ENCODE measurements at places on chromosomes 1 and 21.

DNA sequence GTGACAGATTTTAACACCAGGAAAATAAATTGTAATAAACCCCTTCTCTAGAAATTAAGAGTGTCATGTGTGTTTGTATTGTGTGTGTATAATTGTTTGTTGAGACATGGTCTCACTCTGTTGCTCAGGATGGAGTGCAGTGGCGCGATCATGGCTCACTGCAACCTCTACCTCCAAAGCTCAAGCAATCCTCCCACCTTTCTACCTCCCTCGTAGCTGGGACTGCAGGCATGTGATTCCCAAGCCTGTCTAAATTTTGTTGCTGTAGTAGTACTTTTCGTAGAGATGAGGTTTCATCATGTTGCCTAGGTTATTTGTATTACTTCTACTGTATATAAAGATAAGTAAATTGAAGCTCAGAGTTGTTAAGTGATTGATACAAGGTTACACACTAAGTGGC lies 68.5 kb upstream of the RAVER2 start:
- no peak for DNase-seq

- no peak for DNase-seq
These were observed 175.4 kb downstream of the ZBTB18 start for GRCh38 chr1:244226435-244226834.

GRCh38 chr1:172425339-172425738 lies 4.9 kb downstream of the C1orf105 start:
- no peak for DNase-seq

DNA sequence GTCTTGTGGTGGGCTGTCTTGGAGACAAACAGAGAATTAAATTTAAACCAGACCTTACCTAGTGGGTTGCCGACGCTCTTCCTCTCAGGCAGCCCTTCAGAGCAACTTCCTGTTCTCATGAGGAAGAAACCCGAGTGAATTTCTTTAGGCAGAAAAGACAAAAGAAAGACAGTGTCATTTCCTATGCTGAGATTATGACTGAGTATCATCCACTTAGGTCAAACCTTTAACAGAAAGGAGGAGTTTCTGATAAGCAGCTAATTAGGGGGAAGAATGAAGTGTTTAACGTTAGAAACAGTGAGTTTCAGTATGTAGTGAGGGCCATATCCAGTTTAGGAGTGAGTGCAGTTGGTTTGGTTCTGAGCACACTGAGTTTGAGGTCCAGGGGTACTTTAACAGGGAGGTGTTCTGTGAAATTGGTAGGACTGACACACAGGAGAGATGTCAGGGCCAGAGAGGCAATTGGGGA lies 38.7 kb downstream of the FASLG start:
- no peak for DNase-seq

DNA sequence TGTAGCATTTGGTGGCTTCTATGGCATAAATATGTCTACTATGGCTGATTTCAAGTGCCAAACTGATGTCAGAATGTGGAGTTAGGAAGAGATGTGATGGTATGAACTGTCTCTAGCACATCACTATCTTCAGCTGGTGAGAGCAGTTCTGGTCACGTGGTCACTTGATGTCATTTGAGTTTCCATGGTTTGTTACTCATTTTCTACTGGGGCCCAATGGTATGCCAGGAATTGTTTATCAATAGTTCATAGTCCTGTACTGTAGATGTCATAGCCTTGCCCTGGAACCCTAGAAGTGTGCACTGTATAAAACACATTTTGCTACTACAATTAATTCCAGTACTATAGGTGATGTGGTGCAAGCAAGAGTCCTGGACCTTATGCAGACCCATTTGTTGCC lies 153.7 kb downstream of the PDE4B start:
- no peak for DNase-seq

- no peak for DNase-seq
These were observed 29.8 kb downstream of the MAPKAPK2 start for GRCh38 chr1:206714331-206715058.

DNA sequence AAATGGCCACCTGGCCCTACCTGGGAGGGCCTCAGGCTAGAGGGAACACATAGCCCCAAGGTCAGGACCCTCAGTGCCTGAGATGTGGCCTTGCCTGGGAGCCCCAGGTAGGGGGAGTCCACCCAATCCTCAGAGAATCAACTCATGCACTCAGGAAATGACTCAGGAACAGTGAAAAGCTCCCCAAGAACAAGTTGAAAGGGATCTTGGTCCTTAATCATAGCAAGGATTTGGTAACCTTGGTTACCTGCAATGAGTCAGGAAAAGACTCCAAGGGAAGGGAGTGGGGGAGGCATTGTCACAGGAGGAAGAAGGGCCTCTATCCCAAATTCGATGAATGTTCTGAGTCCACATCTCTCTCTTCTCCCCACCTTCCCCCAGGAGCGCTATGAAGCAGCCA lies 17.0 kb downstream of the MAP7D1 start:
- DNase-seq, result no peak

DNA sequence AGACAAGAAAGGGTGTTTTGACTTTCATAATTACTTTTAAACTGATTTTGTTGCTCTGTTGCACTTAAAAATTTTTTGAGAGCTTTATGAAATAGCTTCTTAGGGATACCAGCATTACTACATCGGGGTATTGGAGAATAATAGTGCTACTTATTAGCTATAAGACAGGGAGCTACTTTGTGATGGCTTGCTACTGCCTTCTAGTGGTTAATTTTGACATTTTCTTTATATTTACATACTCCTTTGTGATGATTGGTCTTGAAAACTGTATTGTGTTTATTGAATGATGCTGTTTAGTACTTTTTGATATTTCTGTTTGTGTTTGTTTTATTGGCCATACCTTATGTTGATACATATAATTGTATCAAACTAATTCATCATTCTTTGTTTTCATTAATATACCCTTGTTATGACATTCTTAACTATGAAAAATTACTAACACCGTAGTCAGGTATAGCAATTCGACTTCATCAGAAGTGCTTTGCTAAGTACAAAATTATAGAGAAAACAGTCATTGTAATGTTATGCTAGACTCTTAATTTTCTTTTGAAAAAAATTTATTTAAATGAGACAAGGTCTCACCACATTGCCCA lies 85.5 kb downstream of the CLIC4 start:
- peak; percentile 73 for DNase-seq

GRCh38 chr1:220325306-220325995 lies 53.2 kb upstream of the RAB3GAP2 start:
- DNase-seq, result no peak

- DNase-seq, result no peak
These were observed 24.4 kb downstream of the FABP3 start for GRCh38 chr1:31348449-31348848.

DNA sequence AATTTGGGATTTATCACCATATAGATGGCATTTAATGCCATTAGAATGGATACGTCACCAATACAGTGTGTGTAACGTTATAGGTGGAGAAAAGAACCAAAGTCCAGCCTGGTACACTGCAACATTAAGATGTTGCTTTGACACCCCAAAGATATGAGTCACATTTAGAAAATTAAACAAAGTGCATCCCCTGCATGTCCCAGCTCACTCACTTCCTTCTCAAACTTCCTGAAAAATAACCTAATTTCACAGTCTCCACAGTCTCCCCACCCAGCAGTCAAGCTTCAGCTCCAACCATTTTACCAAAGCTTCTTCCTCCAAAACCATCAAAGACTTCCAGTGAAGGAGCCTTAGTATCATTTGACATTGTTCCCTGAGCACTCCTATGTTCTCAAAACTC lies 111.9 kb downstream of the OMA1 start:
- no peak for DNase-seq

DNA sequence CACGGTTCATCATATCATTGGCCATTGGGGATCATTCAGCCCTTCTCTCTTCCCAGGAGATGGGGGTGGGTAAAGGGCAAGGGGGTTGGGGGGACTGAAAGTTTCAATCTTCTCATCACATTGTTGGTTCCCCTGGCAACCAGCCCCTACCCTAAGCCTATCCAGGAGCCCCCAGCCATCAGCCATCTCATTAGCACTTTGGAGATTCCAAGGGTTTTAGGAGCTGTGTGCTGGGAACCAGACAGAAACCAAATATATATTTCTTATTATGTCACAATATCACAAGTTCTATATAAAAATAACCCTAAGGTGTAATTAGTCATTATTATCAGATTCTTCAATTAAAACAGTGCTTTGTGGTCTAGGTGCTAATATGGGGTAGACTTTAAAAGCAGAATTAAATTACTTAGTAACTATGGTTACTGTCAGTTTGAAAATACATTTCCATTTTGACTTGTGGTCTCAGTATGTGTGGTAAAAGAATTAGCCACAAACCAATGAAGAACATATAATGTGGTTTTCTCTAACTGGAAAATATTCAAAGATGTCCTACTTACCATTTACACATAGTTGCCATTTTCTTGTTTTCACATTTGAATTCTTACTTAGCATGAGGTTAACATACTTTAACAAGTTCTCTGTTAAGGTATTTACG lies 28.1 kb downstream of the IL23R start:
- DNase-seq, result no peak

DNA sequence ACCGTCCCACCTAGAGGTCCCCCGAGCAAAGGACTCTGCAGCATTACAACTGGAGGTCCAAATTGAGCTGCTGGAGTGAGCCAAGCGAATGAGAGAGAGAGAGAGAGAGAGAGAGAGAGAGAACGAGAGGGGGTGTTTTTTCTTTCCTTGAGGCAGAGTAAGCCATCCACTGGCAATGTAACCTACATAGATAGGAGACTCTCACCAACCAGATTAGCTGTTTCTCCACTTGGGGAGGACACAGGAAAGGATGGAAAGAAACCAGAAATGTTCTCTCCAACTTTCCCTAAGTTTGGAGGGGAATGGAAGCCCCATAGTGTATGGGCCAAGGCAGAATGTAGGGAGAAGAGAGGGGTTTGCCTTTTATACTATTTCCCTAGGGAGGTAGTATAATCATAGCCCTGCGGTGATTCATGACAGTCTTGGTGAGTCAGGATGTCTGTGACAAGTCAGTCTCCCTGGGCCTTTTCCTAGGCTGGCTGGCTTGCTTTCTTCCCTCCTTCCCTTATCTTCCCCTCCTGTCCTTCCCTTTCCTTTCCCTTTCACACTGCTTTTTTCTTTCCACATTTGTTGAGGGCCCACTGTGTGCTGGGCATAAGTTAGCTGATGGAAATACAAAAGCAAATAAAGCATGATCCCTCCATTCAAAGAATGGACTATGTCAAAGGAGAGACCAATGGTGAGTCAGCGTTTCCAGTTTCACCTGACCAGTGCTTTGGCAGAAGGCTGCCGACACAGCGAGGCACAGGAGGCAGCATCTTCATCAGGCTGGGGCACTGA lies 7.1 kb downstream of the FNDC7 start:
- DNase-seq, result no peak

DNA sequence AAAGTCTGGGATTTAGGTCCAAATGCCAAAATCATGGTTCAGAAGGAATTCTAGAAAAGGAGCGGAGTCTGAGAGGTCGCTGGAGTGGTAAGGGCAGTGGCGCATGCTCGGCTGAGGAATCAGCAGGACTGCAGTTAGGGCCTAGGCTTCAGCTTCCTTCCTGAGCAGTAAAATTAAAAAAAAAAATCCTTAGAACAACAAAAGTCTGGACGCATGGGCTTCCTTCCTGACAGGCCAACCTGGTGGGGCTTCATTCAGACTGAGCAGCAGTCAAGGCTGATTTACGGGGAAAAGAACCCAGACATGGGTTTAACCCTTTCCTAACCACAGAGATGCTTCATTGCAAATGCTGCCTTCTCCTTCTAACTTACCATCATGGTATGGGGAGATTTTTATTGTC lies 17.1 kb downstream of the RNF220 start:
- no peak for DNase-seq

DNA sequence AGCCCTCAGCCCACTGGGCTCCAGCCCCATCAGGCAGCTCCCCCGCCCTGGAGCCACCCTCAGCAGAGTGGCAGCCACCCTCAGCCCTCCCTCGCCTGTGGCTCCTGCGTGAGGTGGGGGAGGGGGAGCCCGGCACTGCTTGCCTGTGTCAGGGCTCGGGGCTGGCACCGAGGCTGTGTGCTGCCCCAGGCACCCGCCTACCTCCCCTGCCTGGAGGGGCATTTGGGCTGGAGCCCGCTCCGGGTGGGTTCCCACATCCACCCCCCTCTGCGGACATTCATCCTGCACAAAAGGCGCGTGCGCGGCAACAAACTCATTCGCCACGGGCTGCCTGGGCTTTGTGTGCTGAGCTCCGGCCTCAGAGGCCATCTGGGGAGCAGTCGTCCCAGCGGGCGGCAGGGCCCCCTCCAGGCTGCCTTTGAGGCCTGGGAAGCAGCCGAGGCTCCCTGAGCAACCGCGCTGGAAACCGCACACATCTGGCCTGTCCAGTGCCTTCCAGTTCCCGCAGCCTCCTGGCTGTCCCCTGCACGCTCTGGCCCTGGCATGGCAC lies 12.6 kb upstream of the TNFRSF14 start:
- DNase-seq, result peak; percentile 58

GRCh38 chr1:82371844-82372498 lies 571.2 kb downstream of the ADGRL2 start:
- DNase-seq, result no peak

DNA sequence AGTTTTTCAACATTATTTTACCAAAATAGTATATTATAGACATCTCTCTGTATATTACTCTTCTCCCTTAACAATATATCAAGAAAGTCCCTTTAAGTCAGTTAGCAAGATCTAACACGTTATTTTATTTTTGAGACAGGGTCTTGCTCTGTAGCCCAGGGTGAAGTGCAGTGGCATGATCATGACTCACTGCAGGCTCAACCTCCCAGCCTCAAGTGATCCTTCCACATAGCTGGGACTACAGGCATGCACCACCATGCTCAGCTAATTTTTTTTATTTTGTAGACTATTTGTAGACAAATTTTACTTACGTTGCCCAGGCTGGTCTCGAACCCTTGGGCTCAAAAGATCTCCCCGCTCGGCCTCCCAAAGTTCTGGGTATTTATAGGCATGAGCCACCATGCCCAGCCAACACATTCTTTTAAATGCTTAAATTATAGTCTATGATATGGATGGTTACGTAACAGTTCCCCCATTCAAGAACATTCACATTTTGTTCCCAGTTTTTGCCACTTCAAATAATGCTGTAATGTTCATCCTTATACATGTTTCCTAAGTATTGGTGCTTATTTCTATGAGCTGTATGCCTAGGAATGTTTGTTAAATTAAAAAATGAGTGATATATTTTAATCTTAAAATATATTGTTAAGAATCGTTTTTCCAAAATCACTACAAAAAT lies 70.4 kb downstream of the TUT4 start:
- no peak for DNase-seq

- DNase-seq, result peak; percentile 54
These were observed 251.8 kb downstream of the CRB1 start for GRCh38 chr1:197519741-197520334.

DNA sequence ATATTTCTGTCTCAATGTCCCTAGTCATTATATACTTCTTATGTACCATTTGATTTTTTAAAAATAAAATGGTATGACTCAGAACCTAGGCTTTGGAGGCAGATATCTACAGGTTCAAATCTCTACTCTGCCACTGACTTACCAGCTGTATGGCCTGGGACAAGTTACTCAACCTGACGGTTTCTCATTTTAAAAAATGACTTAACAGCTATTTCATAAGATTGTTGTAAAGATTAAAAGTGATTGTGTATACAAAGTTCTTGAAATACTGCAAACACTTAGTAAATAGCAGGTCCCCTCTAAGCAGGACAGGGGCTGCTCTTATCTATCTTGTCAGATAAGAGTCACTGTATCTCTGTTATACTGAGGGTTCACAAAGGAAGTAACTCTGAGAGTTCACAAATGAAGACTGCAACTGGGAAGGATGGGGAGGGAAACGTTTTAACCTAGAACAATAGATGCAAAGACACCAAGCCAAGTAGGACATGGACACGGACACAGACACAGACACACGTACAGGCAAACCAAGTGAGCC lies 2.6 kb downstream of the BCAR3 start:
- no peak for DNase-seq

All from NCI-H524 (cell line).